Smooth muscle cell of bladder (primary cell): ENCODE measurements at places on chromosomes 2 and 18. TPM values are rescaled to one million over a fixed set of nuclear protein-coding genes. Genes with fewer than 3 reads are reported as not detected.

The SNED1 gene
- total RNA-seq, result 12.6 and 19.5 TPM in 2 replicates

The VIL1 gene
- not detected in 2 replicates for total RNA-seq

The POU3F3 gene
- total RNA-seq, result not detected in 2 replicates

The TOGARAM2 gene
- 0.14 and 0.37 TPM in 2 replicates for total RNA-seq

The TTC32 gene
- 4.2 and 5.0 TPM in 2 replicates for total RNA-seq

The SCN2A gene
- 0.43 and 3.0 TPM in 2 replicates for total RNA-seq

The KIF3C gene
- total RNA-seq, result 6.0 and 7.0 TPM in 2 replicates

The ASTL gene
- total RNA-seq, result not detected in 2 replicates

The LRP1B gene
- under 0.01 TPM in 2 replicates for total RNA-seq

The ZC3H8 gene
- total RNA-seq, result 1.8 and 3.4 TPM in 2 replicates

The DIPK1C gene
- total RNA-seq, result not detected in 2 replicates

The ATP9B gene
- 26.2 and 27.1 TPM in 2 replicates for total RNA-seq

The CTAGE1 gene
- total RNA-seq, result not detected in 2 replicates

The LBX2 gene
- total RNA-seq, result 1.3 and 2.9 TPM in 2 replicates

The SLC9A2 gene
- total RNA-seq, result not detected in 2 replicates

The LIMS4 gene
- 1.1 TPM in 2 replicates for total RNA-seq

The SERPINB5 gene
- total RNA-seq, result 0.09 and 0.14 TPM in 2 replicates

The IL1A gene
- 2.3 and 7.5 TPM in 2 replicates for total RNA-seq

The GBX2 gene
- total RNA-seq, result 0.14 TPM in 1 of 2 replicates, not detected in the other

The FSIP2 gene
- total RNA-seq, result under 0.01 TPM in 2 replicates

The EPB41L5 gene
- total RNA-seq, result 13.7 and 15.5 TPM in 2 replicates

The TTN gene
- under 0.01 TPM in 2 replicates for total RNA-seq

The CD8B2 gene
- not detected in 2 replicates for total RNA-seq

The DOK6 gene
- 7.3 and 12.3 TPM in 2 replicates for total RNA-seq

The SGPP2 gene
- not detected in 2 replicates for total RNA-seq

The PRKRA gene
- total RNA-seq, result 39.4 and 43.5 TPM in 2 replicates

The EFR3B gene
- total RNA-seq, result 0.71 and 1.4 TPM in 2 replicates

The NDC80 gene
- 2.7 and 2.8 TPM in 2 replicates for total RNA-seq

The SCYGR2 gene
- total RNA-seq, result not detected in 2 replicates

The FEV gene
- total RNA-seq, result not detected in 2 replicates

The MLPH gene
- 12.2 and 12.8 TPM in 2 replicates for total RNA-seq

The UGT1A3 gene
- not detected in 2 replicates for total RNA-seq
